ENCODE measurements at places on chromosomes 16 and 17.

- DNase-seq: no peak
Observed at GRCh38 chr16:2779978-2780898, 3.2 kb upstream of the ELOB start.

DNA sequence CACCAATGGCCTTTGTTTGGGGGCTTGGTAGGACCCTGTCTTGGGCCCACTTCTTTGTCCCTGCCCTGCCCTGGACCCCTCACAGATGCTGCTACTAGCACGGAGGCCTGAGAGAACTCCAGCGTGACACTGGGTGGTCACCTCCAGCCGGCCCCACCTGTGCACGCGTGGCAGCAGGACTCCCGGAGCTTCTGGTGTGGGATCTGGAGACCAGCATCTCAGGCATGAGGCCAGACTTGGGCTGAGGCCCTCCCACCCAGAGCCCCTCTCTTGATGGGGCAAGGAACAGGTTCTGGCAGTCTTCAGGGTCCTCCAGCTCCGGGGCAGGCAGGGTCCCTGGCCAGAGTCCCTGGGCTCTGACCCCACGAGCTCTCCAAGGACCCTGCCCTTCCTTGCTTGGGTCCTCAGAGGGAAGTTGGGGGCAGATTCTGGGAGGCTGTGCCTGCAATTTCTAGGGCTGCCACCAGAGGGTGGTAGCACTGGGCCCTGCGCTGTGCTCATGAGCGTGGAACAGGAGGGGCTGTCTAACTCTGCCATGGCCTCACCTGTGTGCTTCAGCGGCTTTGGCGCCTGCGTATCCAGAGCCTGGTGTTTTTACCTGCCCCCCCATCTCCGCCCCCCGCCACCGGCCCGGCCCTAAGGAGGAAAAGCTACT, 3.1 kb upstream of the BAIAP3 start:
- DNase-seq: no peak

DNA sequence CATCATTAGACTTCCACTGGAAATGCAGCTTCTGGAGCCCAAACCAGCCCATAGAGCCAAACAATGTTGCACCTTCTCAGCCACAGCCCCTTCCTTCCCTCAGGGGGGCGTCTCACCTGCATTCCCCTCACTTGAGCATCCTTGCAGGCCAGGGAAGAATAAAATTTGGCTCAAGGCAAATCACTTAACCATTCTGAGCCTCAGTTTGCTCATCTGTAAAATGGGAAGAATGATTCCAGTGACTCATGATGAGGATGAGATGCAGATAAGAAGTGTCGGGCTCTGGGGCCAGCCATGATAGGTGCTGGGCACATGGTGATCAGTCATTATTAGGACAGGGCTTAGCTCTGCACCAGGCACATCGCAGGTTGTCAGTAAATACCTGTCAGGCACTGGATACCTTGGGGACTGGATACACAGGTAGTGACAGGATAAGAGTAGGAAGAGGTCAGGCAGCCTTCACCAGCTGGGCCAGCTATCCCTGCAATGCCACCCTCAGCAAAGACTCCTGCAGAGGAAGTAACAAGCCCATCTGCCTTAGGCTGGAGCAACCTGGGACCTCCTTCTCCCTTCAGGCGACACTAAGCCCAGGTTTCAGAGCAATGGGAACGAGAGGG, 208.0 kb upstream of the TNRC6C start:
- DNase-seq: no peak

DNA sequence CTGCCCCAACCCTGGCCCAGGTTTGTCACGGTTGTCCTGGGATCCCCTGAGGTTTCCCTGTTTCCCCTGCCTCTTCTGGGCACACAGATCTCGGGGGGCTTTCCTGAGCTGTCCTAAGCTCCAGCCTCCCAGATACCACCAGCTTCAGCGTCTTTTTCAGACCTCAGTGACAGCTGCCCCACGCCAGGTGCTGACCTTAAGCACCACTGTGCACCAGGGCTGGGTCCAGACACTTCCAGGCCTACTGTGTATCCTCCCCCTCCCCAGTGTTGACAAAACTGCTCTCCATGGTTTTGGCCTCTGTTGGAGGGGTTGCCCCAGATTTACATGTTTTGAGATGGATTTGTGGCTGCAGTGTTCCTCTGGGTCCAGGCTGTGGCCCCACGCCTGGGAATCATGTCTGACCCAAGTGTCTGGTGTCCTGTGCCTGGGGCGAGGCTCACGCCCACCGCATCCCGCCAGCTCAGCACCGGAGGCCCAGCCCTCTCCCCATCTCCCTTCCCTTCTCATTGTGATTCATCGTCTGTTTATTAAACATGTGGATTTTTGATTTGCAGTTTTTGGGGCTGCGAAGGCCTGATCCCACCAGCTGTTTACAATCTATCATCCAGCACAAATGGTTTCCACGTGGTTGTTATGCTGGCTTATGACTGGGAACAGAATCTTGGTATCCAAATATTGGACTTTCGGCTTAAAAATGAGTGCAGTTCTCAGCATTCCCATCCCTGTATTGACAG, 82.1 kb downstream of the METRNL start:
- peak; percentile 69 for DNase-seq

- DNase-seq: no peak
Observed at GRCh38 chr16:15658556-15658955, 8.5 kb downstream of the NDE1 start.

- no peak for DNase-seq
Observed at GRCh38 chr16:66888647-66889615, 8.6 kb downstream of the PDP2 start.

DNA sequence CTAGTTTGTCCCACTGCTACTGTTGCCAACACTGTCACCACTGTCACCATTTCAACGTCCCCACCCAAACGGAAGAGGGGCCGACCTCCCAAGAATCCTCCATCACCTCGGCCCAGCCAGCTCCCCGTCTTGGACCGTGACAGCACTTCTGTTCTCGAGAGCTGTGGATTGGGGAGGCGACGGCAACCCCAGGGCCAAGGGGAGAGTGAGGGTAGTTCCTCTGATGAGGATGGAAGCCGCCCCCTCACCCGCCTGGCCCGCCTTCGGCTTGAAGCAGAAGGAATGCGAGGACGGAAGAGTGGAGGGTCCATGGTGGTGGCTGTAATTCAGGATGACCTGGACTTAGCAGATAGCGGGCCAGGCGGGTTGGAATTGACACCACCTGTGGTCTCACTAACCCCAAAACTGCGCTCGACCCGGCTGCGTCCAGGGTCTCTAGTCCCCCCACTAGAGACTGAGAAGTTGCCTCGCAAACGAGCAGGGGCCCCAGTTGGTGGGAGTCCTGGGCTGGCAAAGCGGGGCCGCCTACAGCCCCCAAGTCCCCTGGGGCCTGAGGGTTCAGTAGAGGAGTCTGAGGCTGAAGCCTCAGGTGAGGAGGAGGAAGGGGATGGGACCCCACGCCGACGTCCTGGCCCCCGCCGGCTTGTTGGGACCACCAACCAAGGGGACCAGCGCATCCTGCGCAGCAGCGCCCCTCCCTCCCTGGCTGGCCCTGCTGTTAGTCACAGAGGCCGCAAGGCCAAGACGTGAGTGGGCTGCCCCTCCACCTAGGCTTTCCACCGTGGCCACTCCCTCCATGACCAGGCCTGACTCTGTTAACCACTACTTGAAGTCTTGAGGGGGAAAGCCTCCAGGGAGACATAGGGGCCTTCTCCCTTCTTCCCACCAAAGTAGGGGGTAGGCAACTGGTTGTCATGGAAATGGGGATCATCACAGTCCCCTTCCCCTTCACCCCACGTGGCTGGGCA, 9.0 kb upstream of the PHKG2 start:
- no peak for DNase-seq

DNA sequence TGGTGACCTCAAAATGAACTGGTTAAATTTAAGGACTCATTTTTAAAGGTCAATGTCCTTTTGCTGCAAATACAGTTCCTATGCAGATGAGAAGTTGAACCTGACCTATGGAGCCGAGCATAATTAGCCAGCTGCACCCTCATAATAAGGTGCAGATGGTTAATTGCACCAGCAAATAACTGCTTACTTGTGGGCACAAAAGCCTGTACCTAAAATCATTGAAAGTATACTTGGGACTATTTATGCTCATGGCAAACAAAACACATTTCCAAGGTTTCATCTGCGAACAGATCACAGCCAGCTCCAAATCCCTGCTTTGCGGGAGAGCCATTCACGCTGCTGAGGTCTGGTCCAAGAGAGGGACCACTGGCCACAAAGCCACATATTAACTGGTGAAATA, 13.0 kb downstream of the HYDIN start:
- DNase-seq: no peak

- DNase-seq: no peak
Observed at GRCh38 chr17:57294101-57294500, 37.8 kb downstream of the MSI2 start.

DNA sequence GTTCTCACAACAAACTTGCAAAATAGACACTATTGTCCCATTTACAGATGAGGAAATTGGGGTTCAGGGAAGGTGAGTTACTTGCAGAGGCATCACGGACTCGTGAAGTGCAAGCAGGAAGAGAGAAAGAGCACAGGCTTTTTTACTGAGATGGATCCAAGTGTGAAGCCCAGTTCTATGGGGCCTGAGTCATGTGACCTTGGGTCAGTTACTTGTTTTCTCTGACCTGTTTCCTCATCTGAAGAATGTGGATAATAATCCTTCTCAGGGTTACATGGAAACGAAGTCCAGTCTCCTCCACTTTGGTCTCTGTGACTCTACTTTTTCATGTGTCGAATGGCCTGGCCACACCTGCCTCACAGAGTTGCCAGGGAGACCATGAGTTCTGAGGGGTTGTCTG, 134.4 kb downstream of the SPACA3 start:
- DNase-seq: no peak

DNA sequence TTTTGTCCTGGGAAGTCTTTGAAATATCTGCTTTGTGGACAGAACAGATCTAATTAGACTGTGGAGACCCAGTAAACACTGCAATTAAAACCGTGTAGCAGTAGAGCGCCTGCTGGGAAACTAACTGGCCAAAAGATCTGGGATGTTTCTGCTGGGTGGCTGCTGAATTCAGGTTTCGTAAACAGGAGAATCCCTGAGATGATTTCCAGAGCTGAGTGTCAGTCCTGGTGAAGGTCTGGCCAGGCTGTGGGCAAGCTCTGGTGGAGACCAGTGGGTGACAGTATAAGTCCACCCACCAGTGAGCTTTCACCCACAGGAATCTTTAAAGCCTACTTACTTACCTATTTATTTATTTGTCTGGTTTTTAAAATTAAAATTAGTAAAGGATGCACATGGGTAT, 257.2 kb downstream of the IRF8 start:
- DNase-seq: no peak

All from AG08396 (cell line).